ENCODE measurements at places on chromosomes 16 and 17. TPM values are rescaled to one million over a fixed set of nuclear protein-coding genes. Genes with fewer than 3 reads are reported as not detected.
A peak's percentile ranks its signal among the peaks of the same experiment; 100 is the strongest.

- H3K27me3 ChIP-seq = no peaks in the 10 kb centered on the region
- no peaks in the 10 kb centered on the region for H3K36me3 ChIP-seq
- peak overlapping the region; percentile 54 for H3K27ac ChIP-seq
- peak; percentile 9 for DNase-seq
- peak overlapping the region; percentile 91 for H3K4me3 ChIP-seq
Observed at GRCh38 chr16:72664056-72664508, 383.8 kb downstream of the ZFHX3 start.

RTN4RL1 gene
- 7.9 TPM for total RNA-seq

DNA sequence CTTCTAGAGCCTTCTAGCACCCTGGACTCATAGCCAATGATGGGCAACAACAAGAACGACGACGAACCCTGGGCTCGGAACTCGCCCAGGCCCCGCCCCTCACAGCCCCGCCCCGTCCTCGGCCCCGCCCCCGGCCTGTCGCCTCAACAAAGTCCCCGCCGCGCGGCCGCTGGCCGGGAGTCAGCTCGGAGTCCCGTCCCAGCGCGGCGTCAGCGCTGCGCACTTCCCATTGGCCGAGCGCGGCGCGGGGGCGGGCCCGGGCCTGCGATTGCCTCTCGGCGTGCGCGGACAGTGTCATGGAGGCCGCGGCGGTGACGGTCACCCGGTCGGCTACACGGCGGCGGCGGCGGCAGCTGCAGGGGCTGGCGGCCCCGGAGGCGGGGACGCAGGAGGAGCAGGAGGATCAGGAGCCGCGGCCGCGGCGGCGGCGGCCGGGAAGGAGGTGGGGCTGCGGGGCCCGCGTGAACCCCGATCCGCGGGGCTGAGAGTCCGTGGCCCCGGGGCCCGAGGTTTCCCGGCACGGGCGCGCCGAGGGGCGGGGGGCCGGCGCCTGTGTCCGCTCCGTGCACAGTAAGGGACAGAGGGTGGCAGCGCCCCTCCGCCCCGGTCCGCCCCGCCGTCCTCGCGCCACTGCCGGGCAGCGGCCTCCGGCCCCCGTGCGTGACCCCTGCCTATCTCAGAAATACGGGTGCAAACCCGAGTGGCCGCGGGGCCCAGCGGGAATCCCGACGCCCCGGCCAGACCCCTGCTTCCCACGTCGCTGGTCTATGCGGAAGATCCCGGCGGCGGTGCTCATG, at the start of gene ENGASE:
Gene ENGASE, plus strand, starts transcription at position 176 of the 797 bp plus-strand sequence. Its CDS starts 121 bp downstream, at position 297.
- no peaks in the 10 kb centered on the region for H3K27me3 ChIP-seq
- peak within 1 kb of the TSS; percentile 42 for H3K27ac ChIP-seq
- peak; percentile 97 for DNase-seq
- peak within 1 kb of the TSS; percentile 95 for H3K4me3 ChIP-seq
- peaks cover 15% of the 10 kb centered on the region for H3K36me3 ChIP-seq

SSTR5 gene
- total RNA-seq = 0.51 TPM

DNA sequence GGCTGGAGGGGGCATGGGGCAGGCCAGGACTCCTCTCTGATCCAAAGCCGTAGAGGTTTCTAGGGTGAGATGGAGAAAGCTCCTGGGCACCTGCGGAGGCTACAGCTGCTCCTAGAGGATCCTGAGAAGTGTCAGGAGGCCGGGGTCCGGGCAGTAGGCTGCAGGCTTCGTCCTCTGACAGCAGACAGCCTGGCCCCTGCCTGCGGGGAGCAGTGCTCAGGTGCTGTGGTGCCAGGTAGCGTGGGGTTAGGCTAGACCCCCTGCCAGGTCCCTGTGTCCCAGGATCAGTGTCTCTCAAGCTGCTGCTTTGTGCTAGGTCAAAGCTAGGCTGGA, 1.5 kb upstream of the MRPS34 start:
- no peaks in the 10 kb centered on the region for H3K36me3 ChIP-seq
- H3K27me3 ChIP-seq = no peaks in the 10 kb centered on the region
- peaks cover 12% of the 10 kb centered on the region for H3K4me1 ChIP-seq
- no peak for DNase-seq

- no peaks in the 10 kb centered on the region for H3K27me3 ChIP-seq
- no peak for DNase-seq
- no peak overlapping the region for H3K4me3 ChIP-seq
- no peak overlapping the region for H3K27ac ChIP-seq
Observed at GRCh38 chr16:87877942-87878507, 8.7 kb upstream of the SLC7A5 start.

DNA sequence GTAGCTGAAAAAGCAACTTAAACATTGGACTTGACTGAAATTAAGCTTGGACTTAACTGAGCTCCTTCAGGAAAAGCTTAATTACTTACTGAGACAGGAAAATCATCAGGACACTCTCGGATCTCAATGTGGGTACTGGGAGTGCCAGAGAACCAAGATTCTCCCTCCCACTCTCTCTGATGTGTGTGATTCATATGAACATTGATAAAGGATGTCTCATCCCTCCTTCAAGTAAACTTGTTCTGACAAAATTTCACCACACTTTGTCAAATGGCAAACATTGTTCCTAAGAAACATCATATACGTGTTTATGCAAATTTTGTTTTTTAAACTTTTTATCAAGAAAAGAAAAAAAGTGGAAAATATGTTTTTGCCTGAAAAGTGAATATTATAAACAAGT, 4.1 kb upstream of the SLFN5 start:
- no peaks in the 10 kb centered on the region for H3K27me3 ChIP-seq
- no peak overlapping the region for H3K27ac ChIP-seq
- no peak overlapping the region for H3K4me3 ChIP-seq
- no peaks in the 10 kb centered on the region for H3K36me3 ChIP-seq

DNA sequence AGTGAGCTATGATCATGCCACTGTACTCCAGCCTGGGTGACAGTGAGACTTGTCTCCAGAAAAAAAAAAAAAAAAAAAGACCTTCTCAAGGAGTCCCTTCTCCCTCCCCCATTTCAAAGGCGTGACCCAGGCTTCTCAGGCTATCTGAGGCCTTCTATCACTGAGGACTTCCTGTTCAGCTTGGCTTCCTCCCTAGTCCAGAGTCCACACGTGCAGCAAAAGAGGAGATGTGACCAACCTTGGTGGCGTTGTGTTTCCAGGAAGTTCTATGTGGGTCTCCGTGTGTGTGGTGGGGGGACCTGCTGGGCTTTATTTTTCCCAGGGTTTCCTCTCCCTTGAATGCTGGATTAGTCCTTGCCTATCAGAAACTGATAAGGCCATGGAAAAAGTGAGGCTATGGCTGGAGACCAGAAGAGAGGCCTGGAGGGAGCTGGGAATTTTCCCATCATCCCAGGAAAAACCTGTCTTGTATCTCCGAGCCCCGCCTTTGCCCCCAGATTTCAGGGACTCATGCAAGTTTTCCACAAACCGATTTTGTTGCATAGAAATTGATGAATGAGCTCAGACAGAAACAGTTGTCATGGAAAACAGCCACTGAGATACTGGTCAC, 148.1 kb downstream of the SALL1 start:
- no peak for DNase-seq
- no peaks in the 10 kb centered on the region for H3K4me1 ChIP-seq

DNA sequence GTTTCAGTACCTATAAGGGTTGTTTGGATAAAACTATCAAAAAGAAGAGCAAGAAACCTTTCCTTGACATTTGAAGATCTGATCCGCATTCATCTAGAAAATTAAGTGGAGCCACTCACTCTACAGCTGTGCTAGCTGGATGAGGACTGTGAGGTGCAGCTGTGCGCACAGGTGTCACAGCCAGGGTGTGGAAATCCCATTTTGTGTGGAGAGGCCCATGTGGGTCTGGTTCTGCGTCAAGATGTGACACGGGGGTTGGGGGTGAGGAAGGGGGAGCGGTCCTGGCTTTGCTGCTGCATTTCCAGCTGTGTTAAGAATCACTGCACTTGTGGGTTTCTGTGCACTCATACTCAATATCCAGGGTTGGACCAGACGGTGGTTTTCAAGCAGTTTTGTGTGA, 70.7 kb downstream of the CLEC16A start:
- no peaks in the 10 kb centered on the region for H3K27me3 ChIP-seq
- H3K27ac ChIP-seq = no peak overlapping the region
- DNase-seq = no peak
- peaks cover 12% of the 10 kb centered on the region for H3K4me1 ChIP-seq
- H3K4me3 ChIP-seq = no peak overlapping the region

GRCh38 chr17:7029096-7029495, 6.2 kb downstream of the BCL6B start:
- no peaks in the 10 kb centered on the region for H3K36me3 ChIP-seq
- no peaks in the 10 kb centered on the region for H3K27me3 ChIP-seq
- DNase-seq = no peak
- no peak overlapping the region for H3K27ac ChIP-seq
- no peak overlapping the region for H3K4me3 ChIP-seq

TMEM97 gene
- 30.3 TPM for total RNA-seq

DNA sequence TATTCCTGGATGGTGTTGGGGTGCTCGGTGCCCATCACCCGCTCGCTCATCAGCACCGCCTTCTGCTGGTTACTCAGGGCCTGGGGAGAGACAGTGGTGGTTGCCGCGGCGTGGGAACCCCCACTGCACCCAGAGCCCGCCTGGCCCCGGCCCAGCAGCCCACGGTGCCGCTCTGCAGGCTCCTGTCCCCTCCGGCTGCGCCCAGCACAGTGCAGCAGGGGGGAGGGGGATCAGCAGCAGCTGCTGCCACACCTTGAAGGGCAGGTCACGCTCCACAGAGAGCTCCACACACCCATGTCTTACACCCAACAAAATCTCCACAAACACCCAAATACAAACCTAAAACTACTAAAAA, 18.8 kb downstream of the CLUH start:
- DNase-seq = no peak
- H3K27me3 ChIP-seq = no peaks in the 10 kb centered on the region
- H3K27ac ChIP-seq = no peak overlapping the region
- no peaks in the 10 kb centered on the region for H3K36me3 ChIP-seq

PRAC1 gene
- total RNA-seq = 33.5 TPM

DNA sequence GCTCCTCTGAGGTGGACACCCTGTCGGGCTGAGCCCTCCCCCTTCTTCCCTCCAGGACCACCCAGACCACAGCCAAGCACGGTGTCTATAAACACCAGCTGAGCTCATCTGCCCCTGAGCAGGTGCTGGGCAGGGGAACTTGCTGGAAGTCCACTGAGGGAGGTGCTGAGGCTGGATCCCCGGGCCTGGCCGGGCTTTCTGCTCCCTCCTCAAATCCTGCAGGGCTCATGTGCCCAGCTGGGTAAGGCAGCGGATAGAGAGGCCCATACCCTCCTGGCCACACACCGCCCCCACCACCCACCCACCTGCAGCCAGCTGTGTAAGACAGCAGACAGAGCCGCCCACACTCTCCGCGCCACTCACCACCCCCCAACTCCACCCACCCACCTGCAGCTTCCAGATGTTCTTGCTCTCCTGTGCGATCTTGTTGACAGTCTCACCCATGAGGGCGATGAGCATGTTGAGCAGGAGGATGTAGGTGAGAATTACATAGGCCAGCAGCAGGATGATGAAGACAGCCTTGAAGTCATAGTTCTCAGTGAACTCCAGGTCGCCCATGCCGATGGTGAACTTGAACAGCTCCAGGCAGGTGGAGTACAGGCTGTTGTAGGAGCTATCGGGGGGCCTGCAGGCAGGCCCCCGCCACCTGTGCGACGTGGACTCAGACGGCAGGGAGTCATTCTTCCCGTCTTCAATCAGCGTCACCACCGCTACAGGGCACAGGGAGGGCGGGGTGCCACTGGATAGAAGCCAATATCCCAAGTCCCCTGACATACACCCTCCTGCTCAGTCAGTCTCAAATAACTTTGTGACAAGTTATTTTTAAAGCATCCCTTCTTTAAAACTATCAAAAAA, 15.9 kb upstream of the TRPV3 start:
- H3K4me3 ChIP-seq = no peak overlapping the region
- DNase-seq = no peak
- H3K27ac ChIP-seq = peak overlapping the region; percentile 100
- H3K4me1 ChIP-seq = peaks cover 24% of the 10 kb centered on the region
- H3K27me3 ChIP-seq = no peaks in the 10 kb centered on the region
- peaks cover 5% of the 10 kb centered on the region for H3K36me3 ChIP-seq

UNC45B gene
- not detected for total RNA-seq

DNA sequence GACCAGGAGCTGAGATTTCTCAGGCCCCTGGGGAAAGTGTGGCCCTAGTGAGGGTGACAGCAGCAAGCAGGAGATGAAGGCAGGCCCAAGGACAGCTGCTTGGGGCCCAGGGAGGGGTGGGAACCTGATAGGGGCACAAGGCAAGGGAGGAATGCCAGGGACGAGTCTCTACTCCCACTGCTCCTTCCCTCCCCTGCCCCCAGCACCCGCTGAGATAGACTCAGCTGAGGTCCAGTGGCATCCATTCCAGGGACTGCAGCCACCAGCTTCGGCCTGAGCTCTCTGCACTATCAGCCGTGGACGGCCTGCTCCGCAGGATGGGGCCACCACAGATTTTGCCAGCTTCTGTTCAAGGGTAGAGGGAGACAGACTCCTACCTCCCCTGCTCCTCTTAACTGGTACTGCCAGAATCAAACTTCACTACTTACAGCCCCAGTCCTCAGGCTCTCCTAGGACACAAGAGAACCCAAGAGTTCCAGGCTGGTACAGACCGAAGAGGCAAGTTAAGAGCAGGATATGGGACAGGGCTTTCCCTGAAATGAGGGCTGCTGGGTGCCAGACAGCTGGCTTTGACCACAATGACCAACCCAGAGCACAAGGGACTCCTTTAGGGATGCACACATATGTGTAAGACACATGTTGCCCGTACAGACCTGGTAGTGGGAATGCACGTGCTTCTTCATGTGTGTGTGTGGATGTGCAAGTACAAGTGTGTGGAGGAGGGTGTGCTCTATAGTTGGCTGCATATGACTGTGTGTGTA, 5.5 kb downstream of the CACNB1 start:
- H3K27ac ChIP-seq = no peak overlapping the region
- no peak for DNase-seq
- no peaks in the 10 kb centered on the region for H3K27me3 ChIP-seq
- no peaks in the 10 kb centered on the region for H3K36me3 ChIP-seq
- H3K4me1 ChIP-seq = peaks cover 5% of the 10 kb centered on the region
- H3K4me3 ChIP-seq = no peak overlapping the region

TUBG2 gene
- total RNA-seq = 7.1 TPM

DNA sequence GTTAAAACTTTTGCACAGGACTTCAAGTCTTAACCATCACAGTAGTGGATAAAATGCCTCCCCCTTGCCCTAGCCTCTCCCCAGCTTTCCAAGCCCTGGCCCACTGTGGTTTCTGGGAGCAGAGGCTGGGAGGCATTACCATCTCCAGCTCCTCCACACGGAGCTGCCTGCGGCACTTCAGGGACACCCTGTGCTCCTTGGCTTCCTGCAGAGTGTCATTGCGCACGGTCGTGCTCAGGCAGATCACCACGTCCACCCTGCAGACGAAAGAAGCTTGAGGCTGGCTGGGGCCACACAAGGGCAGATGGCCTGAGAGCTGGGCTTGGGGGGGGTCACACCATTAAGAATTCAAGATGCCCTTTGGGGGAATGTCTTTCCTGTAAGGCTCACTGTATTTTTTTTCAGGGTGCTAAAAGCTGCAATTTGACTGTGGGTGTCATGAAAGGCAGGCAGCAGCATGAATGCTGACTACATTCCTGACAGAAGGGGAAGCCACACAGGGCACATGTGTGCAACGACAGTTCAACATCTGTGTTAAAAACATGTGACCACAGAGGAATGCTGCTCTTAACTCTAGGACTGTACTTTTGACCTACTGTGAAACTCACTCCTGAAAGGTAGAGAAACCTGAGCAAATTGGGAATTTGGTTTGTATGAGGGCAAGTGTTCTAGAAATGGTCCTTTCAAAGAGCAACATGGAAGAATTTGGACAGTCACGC, 47.7 kb upstream of the CLEC18B start:
- DNase-seq = no peak
- H3K27me3 ChIP-seq = no peaks in the 10 kb centered on the region
- no peaks in the 10 kb centered on the region for H3K4me1 ChIP-seq
- no peak overlapping the region for H3K4me3 ChIP-seq
- no peak overlapping the region for H3K27ac ChIP-seq

All from PC-3 (cell line).